ENCODE measurements at places on chromosomes 16 and 17.

DNA sequence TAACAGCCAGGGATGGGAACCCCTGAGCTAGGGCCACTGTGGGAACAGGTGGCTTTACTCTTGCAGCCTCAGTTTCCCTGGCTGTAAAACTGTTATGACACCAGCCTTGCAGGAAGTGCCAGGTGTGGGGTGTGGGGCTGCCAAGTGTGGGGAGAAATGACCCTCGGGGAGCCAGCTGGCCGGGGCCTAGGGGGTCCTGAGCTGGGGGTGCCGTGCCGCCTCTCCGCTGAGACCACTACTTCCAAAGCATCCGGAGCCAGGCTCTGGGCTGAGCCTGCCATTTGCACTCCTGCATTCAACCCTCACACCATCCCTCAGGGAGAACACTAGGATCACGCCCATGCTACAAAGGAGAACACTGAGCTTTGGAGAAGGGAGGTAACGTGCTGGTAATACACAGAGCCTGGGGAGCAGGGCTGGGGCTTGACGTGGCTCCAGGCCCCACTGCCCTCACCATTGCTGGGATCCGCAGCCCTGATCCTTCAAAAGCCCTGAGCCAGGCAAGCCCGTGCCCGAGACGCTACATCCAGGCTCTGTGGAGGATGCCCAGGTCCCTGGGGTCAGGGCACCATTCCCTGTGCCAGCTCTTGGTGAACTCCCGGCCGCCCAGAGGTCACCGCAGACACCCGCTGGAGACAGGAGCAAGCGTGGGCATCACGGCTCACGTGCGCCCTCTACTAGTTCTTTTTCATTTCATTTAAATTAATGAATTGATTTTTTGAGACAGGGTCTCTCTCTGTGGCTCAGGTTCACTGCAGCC, 28.8 kb upstream of the GINS2 start:
- DNase-seq: no peak

DNA sequence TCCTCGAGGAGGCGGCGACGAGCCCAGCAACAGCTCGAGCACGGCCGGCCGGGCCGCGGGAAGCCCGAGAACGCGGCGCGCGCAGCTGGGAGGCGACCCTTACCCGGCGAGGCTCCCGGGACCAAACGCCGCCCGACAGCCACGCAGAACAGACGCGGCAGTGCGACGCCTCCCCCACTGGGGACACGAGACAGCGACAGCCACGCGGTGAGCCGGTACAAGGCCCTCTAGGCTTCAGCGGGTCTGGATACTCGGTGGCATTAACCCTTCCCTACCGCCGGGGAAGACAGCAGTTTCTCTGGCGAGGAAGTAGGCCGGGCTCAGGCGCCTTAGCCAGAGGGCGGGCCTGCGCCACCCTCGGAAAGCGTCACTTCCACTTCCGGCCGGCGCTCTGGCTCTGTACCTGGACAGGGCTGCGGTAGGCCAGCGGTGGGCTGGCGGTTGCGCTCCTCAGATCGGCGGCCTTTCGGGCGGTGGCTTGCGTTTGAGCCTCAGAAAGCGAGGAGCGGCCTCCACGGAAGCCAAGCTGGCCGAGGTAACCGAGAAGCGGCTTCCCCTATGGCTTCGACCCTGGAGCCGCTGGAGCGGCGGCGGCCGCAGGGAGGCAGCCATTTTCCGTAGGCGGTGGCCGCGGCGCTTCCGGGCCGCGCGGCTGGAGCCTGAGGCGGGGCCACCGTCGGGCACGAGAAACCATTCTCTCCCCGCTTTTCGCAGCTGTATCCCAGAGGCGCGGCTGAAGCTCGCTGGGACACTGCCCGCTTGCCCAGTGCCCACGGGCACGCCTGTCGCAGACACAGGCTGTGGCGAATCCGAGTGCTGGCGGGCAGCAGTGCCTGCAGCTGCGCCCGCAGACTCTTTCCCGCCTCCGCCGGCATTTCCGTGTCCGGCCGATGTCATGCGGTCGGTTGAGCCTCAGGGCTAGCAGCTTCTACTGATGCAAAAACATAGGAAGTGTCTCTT, at the start of the genes TIGD7 and ZNF75A:
Gene TIGD7 (minus strand): TSS at position 322 of the 960 bp plus-strand sequence. CDS start 4,816 bp downstream, outside the sequence.
Gene ZNF75A (plus strand): TSS at position 389 of the 960 bp plus-strand sequence. CDS start 2,932 bp downstream, outside the sequence.
- no peak for DNase-seq

DNA sequence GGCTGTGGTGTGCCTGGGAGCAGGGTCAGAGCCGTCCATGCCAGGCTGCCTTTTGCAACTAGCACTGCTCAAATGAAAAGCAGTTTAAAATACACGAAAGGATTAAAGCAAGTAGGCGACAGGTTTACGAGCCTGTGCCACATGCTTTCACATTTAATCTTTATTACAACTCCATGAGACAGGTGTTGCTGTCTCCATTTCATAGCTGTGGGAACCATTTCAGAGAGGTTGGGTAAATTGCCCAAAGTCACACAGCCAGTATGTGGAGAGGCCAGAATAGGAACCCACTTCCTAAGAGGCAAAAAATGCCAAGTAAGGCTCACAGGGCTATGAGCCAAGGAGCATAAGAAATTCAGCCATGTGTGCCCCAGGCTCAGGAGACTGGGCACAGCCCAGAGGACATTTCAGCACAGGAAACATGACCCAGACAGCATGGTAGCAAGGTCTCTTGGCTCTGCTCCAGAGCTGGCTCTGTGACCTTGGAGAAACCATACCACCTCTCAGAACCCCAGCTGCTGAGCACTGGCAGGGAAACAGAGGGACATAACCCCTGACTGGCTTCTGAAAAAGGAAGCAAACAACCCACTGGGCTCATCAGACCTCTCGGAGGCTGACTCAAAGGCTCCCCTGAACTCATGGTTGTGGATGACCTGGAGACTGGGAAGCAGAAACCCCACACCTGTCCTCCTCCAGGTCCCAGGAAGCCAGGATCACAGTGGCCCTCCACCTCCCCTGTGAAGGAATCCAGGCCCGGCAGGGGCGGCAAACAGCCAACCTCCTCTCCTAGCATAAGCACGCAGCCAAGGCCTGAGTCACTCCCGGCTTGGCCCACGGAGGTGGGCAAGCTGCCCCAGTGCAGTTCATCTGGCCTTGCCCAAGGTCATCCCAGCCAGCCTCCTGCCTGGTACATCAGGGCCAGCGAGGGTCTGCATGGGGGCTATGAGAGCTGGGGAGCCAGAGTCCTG, 40.3 kb upstream of the MRPS23 start:
- peak; percentile 56 for DNase-seq

GRCh38 chr17:78313735-78314648, 45.9 kb downstream of the SOCS3 start:
- no peak for DNase-seq

GRCh38 chr17:72677108-72677507, 415.4 kb downstream of the SLC39A11 start:
- no peak for DNase-seq

GRCh38 chr17:39709319-39709997, 9.6 kb downstream of the ERBB2 start:
- DNase-seq: no peak

- no peak for DNase-seq
Observed at GRCh38 chr16:75101635-75102034, 14.9 kb downstream of the LDHD start.

GRCh38 chr16:77383606-77384187, 51.1 kb downstream of the ADAMTS18 start:
- DNase-seq: no peak

GRCh38 chr17:76421044-76421407, 31.9 kb downstream of the UBE2O start:
- DNase-seq: no peak

DNA sequence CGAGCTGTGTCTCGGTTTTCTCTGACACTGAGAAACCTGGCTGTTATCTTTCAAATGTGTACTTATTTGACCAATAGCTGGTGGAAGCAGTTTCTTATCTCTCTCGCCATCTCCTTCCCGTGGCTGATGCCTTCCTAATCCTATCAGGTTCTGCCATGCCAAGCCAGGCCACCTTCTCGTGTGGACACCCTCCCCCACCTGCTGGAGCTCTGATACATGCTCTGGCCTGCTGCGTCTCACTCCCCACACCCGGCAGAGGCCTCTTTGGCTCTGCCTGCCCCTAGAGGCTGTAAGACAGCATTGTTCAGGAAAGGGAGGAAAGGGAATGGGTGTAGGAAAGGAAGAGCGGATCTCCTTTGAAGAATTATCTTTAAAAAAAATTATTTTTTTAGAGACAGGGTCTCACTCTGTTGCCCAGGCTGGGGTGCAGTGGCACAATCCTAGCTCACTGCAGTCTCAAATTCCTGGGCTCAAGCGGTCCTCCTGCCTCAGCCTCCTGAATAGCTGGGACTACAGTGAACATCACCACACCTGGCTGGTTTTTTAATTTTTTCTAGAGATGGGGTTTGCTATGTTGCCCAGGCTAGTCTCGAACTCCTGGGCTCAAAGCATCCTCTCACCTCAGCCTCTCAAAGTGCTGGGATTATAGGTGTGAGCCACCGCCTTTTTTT, 7.5 kb upstream of the ARMC5 start:
- no peak for DNase-seq

DNA sequence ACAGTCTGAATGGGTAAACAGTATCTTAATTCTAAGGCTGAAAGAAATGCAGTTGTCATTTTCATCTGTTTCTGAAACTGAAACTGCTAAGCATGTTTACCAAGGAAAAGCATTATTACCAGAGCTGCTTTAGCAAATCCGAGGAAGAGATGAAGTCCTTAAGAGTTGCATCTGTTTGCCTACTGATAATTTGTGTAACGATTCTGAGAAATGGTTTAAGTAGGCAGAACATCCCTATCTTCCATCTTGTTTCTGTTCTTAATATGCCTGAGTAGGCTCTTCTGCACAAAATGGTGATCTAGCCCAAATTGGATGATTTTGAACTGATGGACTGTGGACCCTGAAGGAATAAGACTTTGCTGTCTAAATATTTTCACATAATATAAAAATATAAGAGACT, 34.9 kb downstream of the NUP93 start:
- no peak for DNase-seq

GRCh38 chr17:35377068-35377467, 3.6 kb upstream of the SLFN11 start:
- DNase-seq: no peak

GRCh38 chr17:76796081-76796480, 58.2 kb downstream of the MFSD11 start:
- no peak for DNase-seq

GRCh38 chr16:54219709-54220108, 66.9 kb downstream of the IRX3 start:
- DNase-seq: no peak
